ENCODE measurements at places on chromosomes 6 and 20. TPM values are rescaled to one million over a fixed set of nuclear protein-coding genes. Genes with fewer than 3 reads are reported as not detected.

- no peak for DNase-seq
These were observed 147.1 kb downstream of the LRFN2 start for GRCh38 chr6:40440053-40440452.

- DNase-seq = no peak
These were observed 66.7 kb upstream of the E2F3 start for GRCh38 chr6:20334962-20335361.

DNA sequence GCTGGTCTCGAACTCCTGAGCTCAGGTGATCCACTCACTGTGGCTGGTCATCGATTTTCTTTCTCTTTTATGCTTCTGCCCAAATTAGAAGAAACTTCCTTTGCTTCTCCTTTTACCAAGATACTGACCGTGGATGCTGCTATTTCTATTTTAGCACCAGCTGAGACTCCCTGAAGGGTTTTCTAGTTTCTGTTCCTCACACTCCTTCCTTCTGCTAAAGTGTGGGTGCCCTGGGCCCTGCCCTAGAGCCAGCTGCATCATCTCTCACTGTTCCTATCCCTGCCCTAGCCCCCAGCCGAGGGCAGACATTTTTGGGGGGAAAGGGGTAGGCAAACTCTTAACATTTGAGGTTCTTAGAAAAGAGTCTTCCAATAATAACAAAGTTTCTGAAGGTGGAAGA lies 6.3 kb downstream of the SMOC2 start:
- no peak for DNase-seq

DNA sequence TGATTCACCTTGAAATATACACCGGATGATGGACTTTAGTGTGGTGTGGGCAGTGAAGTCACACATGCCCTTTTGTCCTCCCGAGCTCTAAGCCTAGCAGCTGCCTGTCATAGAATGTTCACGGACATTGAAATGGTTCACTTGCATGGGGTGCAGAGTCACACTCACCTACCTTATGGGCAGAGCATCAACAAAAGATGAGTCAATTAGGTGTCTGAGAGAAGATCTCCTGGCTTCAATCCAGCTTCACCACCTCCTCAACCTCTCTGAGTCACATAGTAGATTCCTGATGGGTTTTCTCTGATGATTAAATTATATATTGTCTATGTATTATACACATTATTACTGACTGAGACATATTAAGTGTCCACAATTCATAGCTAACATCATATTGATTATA lies 48.1 kb upstream of the HLA-E start:
- peak; percentile 34 for DNase-seq

GRCh38 chr20:58325912-58326311 lies 16.4 kb downstream of the RAB22A start:
- DNase-seq = no peak

DNA sequence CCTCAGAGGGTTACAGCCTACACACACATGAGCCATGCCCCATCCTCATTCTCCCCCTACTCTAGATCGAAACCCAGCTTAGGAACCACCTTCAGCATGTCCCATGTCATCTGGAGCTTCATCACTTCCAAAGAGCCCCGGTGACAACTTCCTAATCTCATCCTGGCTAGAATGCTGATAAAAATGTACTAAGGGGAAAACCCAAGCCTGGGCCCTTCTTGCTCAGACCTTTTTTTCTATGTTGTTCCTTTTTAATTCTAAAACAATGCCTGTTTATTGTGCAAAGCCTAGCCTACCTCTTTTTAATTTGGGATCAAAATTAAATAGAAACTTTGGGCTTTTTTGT lies 44.1 kb upstream of the NT5E start:
- no peak for DNase-seq

The ATP6V1G2 gene
- 1.1 TPM for total RNA-seq

The STMND1 gene
- total RNA-seq = not detected

The C20orf141 gene
- not detected for total RNA-seq

The PAX1 gene
- not detected for total RNA-seq

The MAN1A1 gene
- total RNA-seq = 19.0 TPM

The TMEM244 gene
- total RNA-seq = not detected
